ENCODE measurements at places on chromosomes 4 and X. TPM values are rescaled to one million over a fixed set of nuclear protein-coding genes. Genes with fewer than 3 reads are reported as not detected.

MAGED4B gene
- 63.1 TPM for total RNA-seq

ATOH1 gene
- total RNA-seq: not detected

SLC49A3 gene
- total RNA-seq: 12.5 TPM

NOX1 gene
- total RNA-seq: not detected

IGSF1 gene
- 0.48 TPM for total RNA-seq

RTL3 gene
- not detected for total RNA-seq

RAB33A gene
- total RNA-seq: not detected

ERVMER34-1 gene
- total RNA-seq: 0.13 TPM

STATH gene
- total RNA-seq: not detected

RIPPLY1 gene
- total RNA-seq: not detected

GPAT3 gene
- 2.6 TPM for total RNA-seq

IDH3G gene
- 84.3 TPM for total RNA-seq

PAGE3 gene
- total RNA-seq: not detected

SUPT20HL2 gene
- total RNA-seq: not detected

FAT4 gene
- 7.5 TPM for total RNA-seq

SRD5A3 gene
- total RNA-seq: 3.4 TPM

CNKSR2 gene
- 1.0 TPM for total RNA-seq

TMPRSS11E gene
- not detected for total RNA-seq

HTR2C gene
- not detected for total RNA-seq

LAGE3 gene
- 22.4 TPM for total RNA-seq

GLOD5 gene
- not detected for total RNA-seq

EVC gene
- total RNA-seq: 19.9 TPM

PLAC8 gene
- total RNA-seq: not detected

ARX gene
- not detected for total RNA-seq

ADH4 gene
- total RNA-seq: not detected

CDKL2 gene
- total RNA-seq: 0.26 TPM

EMCN gene
- total RNA-seq: not detected

SSR4 gene
- 302 TPM for total RNA-seq

TENM3 gene
- total RNA-seq: 24.7 TPM

LRPAP1 gene
- 196 TPM for total RNA-seq

MGST2 gene
- 26.8 TPM for total RNA-seq

TMEM271 gene
- not detected for total RNA-seq

TMEM255A gene
- total RNA-seq: 0.24 TPM

ARR3 gene
- not detected for total RNA-seq

BEX5 gene
- not detected for total RNA-seq

PTTG2 gene
- total RNA-seq: not detected

FRMPD3 gene
- total RNA-seq: not detected

AREG gene
- 129 TPM for total RNA-seq

CXorf49B gene
- total RNA-seq: not detected

RHOH gene
- under 0.01 TPM for total RNA-seq

FAM149A gene
- 5.6 TPM for total RNA-seq

KCTD8 gene
- total RNA-seq: 0.78 TPM

RHOXF1 gene
- not detected for total RNA-seq

NUP62CL gene
- not detected for total RNA-seq

BANK1 gene
- total RNA-seq: not detected

DRD5 gene
- not detected for total RNA-seq

VSIG1 gene
- total RNA-seq: 0.32 TPM

PCYT1B gene
- total RNA-seq: 1.1 TPM

MCF2 gene
- total RNA-seq: not detected

NIPAL1 gene
- total RNA-seq: 3.4 TPM

CXCL11 gene
- total RNA-seq: not detected

RCHY1 gene
- 16.7 TPM for total RNA-seq

TLL1 gene
- total RNA-seq: 0.08 TPM

C4orf50 gene
- total RNA-seq: not detected

QRFPR gene
- 0.26 TPM for total RNA-seq

BGN gene
- 67.1 TPM for total RNA-seq
